ENCODE measurements at places on chromosomes 1 and 21.

GRCh38 chr1:44801491-44802305, 1.5 kb downstream of the PLK3 start:
- DNase-seq = no peak

GRCh38 chr1:22722901-22723550, 12.4 kb downstream of the EPHB2 start:
- DNase-seq = no peak

- no peak for DNase-seq
Measured at GRCh38 chr1:245258271-245258920, 103.6 kb downstream of the KIF26B start.

DNA sequence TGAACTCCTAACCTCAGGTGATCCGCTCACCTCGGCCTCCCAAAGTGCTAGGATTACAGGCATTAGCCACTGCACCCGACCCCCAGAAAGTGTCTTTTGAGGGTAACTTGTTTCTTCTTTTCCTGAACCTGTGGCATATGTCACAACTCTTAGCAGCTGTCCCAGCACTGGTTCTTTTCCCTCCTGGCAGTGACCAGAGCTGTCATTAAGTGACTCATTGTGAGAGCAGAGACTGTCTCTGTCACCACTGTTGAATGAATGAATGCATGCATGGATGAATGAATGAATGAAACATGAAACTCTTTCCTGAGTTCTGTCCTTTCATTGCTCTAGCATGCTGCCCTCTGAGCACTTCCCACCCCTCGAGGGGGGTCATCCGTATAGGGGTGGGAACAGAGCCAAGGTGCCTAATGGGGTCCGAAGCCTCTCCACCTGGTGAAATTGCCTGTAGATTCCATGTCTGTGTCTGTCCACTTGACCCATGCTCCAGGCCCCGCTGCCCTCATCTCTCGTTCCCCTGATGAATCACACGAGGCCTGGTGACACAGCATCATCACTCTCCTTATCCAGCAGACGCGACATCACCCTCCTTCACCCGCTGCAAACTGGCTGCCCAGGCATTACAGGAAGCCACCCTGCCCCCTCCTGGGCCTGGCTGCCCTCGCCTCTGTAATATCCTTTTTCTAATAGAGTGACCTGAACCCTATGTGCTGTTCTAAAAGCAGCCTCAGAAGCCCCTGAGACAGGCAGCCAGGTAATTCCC, 75.0 kb downstream of the IGSF21 start:
- DNase-seq = no peak

- DNase-seq = no peak
Measured at GRCh38 chr1:159786966-159787365, 6.2 kb downstream of the DUSP23 start.

- no peak for DNase-seq
Measured at GRCh38 chr21:20874202-20874601, 124.0 kb upstream of the NCAM2 start.

- DNase-seq = no peak
Measured at GRCh38 chr1:29858646-29859045, 622.3 kb downstream of the PTPRU start.

DNA sequence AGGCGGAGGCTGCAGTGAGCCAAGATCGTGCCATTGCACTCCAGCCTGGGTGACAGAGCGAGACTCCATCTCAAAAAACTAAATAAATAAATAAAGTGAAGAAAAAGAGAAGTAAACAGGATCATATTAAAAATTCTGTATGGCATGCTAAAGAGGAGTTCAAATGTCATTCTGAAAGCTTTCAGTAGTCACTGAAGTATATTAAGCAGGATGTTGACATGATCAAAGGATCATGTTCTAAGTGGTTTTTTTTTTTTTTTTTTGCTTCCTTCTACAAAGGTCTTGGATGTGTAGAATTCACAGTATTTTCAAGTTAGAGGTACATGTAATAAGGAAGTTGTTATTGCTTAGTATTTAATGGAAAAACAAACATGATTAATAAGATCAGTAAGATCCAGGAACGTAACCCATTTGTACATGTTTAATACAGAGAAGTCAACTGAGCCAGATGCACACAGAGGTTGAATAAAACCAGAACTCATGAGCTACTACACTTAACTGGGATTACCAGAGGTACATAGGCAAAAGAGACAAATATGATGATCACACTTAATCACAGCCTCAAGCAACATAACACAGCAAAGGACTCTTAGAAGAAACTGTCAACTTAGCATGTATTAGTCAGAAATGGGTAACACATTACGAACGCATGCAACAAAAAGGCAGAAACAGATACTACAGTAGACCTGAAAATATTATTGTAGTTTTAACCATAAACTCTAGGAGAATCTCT, 12.2 kb downstream of the CDC42BPA start:
- DNase-seq = no peak

DNA sequence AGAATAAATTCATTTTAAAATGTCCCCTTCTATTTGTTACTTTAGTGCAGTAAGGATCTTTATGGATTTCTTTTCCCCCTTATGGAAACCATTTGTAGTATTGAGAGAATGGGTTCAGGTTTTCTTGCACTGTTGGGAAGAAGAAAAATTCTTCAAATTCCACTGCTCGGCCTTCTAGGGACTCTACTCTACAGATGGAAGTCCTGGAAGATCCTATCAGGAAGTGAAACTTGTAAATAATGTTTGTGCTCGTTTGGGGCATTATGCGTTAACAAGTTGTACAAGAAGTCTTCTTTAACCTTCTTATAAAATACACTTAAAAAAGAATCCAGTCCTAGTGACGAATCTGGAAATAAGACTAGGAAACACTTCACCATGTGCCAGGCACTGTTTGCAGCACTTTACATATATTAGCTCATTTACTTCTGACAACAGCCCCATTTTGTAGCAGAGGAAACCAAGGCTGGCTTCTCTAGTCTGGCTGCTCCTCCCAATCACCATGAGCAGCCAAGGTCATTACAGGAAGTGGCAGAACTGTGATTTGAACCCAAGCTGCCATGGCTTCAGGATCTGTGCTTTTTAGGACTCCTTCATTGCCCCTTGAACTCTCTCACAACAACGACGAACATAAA, 11.8 kb downstream of the LRRC8D start:
- no peak for DNase-seq

- no peak for DNase-seq
Measured at GRCh38 chr1:41362749-41363590, 1.7 kb downstream of the FOXO6 start.

DNA sequence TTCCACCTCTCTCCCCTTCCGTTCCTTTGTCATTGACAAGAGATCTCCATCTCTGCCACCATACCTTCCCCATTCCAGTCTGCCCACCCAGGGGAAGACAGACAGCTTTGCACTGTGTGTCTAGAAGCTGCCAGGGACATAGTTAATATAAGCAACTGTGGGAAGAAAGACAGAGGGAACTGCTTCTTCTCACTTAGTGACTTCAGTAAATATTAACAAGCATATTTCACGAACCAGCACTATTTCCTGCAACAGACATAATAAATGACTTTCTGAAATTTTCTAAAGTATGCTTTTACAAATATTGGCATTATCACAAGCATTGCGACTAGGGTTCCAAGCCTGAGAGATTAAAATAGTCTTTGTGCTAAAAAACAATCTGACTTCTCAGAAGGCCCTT, 43.2 kb upstream of the SLC6A9 start:
- DNase-seq = no peak

- DNase-seq = no peak
Measured at GRCh38 chr1:58808077-58808476, 24.2 kb upstream of the JUN start.

- no peak for DNase-seq
Measured at GRCh38 chr1:39631361-39632322, 7.8 kb downstream of the HEYL start.

DNA sequence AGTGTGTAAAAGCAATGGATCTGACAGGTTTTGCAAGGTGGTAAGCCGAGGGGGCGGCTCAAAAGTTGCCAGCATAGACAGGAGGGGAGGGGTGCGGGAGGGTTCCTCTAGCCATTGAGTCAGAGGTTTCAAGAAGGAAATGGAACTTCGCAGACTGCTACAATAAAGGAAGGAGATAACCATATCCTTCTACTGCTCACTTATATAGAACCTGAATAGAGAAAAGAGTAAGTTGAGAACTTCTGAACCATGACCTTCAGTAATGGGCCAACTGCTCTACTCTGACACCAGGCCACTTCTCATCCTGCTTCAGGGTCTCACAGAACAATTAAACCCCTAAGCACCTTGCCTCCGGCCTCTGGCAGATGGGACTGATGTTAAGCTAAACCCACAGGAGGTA, 26.3 kb upstream of the BCAR3 start:
- DNase-seq = no peak
